KG1 (cell line): ENCODE measurements at places on chromosomes 3 and 15.

DNA sequence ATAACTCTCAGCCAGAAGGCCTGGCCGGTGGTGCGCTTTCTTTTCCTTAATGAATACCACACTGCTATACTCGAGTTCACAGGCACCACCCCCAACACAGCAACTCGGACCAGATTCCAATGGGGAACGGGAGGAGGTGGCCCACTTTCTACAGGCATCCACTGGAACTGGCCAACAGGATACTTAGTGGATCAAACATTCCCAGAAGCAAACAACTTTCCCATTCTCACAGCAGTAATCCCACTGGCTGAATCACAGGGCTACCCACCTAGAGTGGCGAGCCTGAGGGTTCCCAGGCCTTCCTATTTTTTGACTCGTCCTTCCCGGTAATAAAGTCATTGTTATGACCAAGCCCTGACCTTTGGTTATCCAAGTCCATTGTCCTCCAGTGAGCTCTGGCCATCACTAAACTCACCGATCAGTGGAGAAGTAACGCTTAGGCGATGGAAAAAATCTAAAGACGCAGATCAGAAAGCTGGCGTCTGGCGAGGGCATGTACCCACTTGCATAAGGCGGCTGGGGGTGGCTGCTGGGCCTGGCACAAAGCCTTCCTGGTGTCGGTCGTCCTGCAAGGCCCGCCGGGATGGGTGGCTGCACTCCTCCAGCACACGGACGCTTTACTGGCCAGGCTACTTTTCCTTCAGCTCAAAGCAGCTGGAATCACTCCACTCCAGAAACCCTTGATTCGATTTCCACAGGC is 1.2 kb downstream of the EOGT start:
- DNase-seq, result no peak

DNA sequence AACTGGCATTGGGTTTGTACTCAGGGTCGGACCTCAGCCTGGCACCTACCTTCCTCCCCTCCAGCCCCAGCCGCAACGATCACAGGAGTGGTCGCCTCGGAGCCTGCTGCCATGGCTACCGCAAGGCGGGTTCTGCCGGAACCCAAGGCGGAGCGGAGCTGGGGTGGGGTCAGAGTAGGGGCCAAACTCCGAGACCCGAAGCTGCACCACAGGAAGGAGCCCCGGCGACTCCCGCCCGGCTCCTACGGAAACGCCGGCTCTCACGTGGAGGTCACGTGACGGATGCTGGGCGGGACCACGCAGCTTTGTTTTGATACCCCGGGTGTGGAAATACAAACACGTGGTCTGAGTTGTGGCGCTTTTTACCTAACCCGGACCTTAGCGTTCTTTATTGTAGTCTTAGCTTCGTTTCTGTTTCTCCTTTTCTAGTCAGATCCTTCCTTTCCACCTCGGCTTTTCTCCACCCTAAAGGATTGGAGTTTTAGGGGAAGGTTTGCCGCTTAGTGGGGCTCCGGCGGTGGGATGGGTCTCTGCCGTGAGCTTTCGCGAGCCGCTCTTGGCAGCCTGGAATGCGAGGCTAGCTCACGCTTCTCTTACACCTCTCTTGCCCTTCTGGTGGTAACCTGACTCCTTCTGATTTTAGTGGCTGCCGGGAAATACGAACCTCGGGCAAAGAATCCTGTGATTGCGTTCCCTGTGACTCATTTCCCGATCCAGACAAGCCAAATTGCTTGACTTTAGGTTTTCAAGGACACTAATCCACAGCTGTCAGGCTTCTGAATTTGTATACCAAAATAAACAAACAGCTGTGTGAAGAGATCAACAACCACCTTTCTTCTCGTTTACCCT is at the start of gene HSPBAP1:
Gene HSPBAP1, minus strand, starts transcription at position 264 of the 849 bp plus-strand sequence. Its CDS starts 151 bp downstream, at position 113.
- DNase-seq, result no peak

DNA sequence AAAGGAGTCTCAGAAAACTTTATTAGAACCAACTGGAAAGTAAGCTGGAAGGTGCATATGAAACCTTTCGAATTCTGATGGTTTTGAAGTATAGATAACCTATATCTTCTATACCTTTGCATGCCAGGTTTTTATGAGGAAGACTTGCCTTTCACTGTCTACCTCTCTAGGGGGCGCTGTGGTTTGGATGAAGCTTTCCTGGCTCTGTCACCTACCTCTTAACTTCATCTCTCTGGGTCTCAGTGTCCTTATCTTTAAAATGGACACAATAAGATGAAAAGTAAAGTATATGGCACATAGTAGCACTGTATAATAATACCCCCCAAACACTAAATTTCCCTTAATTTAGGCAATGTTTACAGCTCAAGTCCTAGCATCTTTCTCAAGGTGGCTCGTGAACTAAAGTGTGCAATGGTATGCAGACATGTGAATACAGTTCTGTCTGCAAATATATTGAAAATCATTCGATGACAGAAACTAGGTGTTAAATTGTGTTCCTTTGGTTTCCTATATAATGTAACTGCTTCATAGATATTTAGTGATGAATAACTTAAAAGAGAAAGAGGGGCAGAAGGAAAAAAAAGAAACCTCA is 314.3 kb downstream of the CHST2 start:
- DNase-seq, result no peak

DNA sequence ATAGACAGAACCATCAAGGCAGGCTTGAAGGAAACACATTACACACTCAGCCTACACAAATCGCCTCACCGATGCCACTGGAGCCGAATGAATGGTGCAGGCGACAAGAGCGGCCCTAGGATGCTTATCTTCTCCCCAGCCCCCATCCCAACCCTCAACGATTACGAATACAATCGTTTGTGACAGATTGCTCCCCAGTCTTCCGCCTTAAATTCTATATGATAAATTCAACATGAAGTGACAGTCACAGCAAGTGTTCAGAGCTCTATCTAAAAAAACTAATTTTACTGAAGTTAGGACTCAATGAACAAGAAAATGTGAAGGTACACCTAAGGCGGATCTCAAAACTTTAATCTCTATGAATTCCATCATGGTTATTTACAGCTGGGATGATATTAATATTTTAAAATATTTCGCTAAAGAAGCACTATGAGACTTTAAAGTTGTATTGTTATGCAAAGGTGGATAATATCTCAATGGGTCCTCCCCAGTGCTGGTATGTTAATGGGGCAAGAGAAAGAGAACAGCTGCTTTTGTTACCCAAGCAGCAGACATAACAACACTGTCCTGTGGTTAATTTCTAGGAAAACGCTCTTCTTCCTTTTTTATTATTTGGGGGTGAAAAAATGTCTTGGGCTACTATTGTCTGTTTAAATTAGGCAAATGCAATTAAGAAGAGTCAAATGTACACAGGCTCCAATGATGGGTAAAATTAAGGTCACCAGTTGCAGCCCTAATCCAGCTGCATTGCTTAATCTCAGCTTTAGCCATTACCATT is 147.6 kb upstream of the NR2F2 start:
- no peak for DNase-seq
